CD8-positive, alpha-beta memory T cell (primary cell): ENCODE measurements at places on chromosomes 16 and 17. TPM values are rescaled to one million over a fixed set of nuclear protein-coding genes. Genes with fewer than 3 reads are reported as not detected.

- DNase-seq, result no peak
- no peaks in the 10 kb centered on the region for H3K27me3 ChIP-seq
- peak overlapping the region; percentile 2 for H3K27ac ChIP-seq
- no peak overlapping the region for H3K4me3 ChIP-seq
- no peaks in the 10 kb centered on the region for H3K36me3 ChIP-seq
Observed at GRCh38 chr16:11133344-11133943, 122.6 kb downstream of the SOCS1 start.

DNA sequence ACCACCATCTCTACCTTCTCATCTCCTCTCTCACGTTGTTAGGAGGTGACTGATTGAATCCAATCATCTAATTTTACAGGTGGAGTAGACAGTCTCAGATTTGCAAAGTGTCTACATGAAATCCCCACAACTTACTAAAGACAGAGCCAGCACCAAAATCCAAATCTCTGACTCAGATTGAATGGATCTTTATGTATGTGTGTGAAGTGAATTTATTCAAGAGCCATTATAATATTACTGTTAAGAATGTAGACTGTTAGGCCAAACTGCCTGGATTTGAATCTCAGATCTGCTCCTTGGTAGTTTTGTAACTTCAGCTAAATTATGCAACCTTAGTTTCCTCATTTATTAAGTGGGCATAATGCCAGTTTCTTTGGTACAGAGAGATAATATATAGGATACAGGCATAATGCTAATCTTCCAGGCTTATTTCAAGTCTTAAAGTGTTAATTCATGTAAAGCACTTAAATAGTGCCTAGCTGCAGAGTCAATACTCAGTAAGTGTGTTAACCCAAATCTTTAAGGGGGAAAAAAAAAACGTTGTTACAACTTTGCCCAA lies 12.7 kb downstream of the CNEP1R1 start:
- DNase-seq, result no peak
- H3K36me3 ChIP-seq, result peaks cover 15% of the 10 kb centered on the region
- no peaks in the 10 kb centered on the region for H3K4me1 ChIP-seq
- H3K27ac ChIP-seq, result no peak overlapping the region

The CCDC154 gene
- total RNA-seq, result 2.8 TPM

DNA sequence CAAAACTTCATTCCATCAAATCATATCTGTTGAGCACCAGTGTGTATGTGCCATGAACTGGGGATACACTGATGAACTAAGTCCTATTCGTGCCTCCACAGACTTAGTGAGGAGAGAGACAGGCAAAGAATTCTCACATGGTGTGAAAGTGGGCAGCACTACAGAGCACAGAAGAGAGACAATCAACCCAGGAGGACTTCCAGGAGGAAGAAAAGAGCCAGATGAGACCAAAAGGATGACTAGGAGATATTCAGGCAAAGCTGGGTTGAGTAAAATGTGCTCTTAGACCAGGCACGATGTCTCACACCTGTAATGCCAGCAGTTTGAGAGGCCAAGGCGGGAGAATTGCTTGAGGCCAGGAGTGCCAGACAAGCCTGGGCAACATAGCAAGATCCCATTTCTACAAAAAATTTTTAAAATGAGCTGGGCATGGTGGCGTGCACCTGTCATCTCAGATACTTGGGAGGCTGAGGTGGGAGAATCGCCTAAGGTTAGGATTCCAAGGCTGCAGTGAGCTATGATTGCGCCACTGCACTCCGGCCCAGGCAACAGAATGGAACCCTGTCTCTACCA lies 30.2 kb upstream of the TNRC6A start:
- no peak overlapping the region for H3K27ac ChIP-seq
- H3K27me3 ChIP-seq, result no peaks in the 10 kb centered on the region
- H3K4me3 ChIP-seq, result no peak overlapping the region
- H3K4me1 ChIP-seq, result no peaks in the 10 kb centered on the region

The TVP23C gene
- 6.9 TPM for total RNA-seq

The KRT33B gene
- not detected for total RNA-seq

DNA sequence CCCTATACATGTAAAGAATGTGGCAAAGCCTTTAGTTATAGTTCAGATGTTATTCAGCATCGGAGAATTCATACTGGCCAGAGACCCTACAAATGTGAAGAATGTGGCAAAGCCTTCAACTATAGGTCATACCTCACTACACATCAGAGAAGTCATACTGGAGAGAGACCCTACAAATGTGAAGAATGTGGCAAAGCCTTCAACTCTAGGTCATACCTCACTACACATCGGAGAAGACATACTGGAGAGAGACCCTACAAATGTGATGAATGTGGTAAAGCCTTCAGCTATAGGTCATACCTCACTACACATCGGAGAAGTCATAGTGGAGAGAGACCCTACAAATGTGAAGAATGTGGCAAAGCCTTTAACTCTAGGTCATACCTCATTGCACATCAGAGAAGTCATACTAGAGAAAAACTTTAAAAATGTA lies 42.5 kb downstream of the ZNF267 start:
- H3K4me1 ChIP-seq, result no peaks in the 10 kb centered on the region
- H3K27ac ChIP-seq, result no peak overlapping the region
- DNase-seq, result no peak
- H3K36me3 ChIP-seq, result peaks cover 44% of the 10 kb centered on the region
- no peak overlapping the region for H3K4me3 ChIP-seq

DNA sequence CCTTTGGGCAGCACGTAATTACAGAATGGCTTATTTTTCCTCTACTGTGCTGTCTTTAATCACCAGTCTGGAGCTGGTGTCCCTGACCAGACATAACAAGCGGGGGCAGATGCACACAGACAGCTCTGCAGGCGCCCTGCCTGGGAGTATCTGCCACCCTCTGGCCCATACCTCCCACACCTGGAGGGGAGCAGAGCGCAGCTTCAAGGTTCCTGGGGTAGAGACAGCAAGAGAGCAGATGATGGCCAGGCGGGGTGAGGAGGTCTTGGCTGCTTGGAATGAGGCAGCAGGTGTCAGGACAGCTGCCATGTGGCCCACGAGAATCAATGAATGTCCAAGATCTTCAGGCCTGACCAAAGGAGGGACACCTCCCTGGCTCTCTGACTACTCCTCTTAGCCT lies 23.8 kb downstream of the TMEM94 start:
- H3K4me3 ChIP-seq, result no peak overlapping the region
- H3K4me1 ChIP-seq, result no peaks in the 10 kb centered on the region
- H3K27me3 ChIP-seq, result no peaks in the 10 kb centered on the region
- DNase-seq, result no peak
- no peak overlapping the region for H3K27ac ChIP-seq
- no peaks in the 10 kb centered on the region for H3K36me3 ChIP-seq

DNA sequence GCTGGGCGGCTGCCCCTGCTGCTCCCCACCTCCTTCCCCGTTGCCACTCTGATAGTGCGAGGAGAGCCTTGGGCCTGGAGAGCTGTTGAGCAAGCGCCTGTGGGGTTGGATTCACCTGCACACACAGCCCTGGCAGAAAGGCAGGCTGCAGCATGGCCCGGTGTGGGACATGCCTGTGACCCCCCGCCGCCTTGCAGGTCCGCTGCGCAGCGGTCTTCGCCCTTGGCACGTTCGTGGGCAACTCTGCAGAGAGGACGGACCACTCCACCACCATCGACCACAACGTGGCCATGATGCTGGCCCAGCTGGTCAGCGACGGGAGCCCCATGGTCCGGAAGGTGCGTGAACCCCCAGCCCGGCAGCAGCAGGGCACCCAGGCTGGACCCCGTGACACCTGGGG lies 106.8 kb upstream of the CHMP6 start:
- no peak overlapping the region for H3K27ac ChIP-seq
- H3K27me3 ChIP-seq, result no peaks in the 10 kb centered on the region

- peaks cover 3% of the 10 kb centered on the region for H3K27me3 ChIP-seq
- no peak overlapping the region for H3K4me3 ChIP-seq
- H3K4me1 ChIP-seq, result no peaks in the 10 kb centered on the region
- no peak for DNase-seq
- H3K27ac ChIP-seq, result no peak overlapping the region
- no peaks in the 10 kb centered on the region for H3K36me3 ChIP-seq
Observed at GRCh38 chr17:74520016-74520434, 11.2 kb downstream of the CD300LB start.

GRCh38 chr17:75776386-75777295 lies 8.0 kb upstream of the UNK start:
- no peaks in the 10 kb centered on the region for H3K27me3 ChIP-seq
- H3K4me1 ChIP-seq, result peaks cover 20% of the 10 kb centered on the region
- no peak for DNase-seq
- peaks cover 21% of the 10 kb centered on the region for H3K36me3 ChIP-seq
- peak overlapping the region; percentile 86 for H3K4me3 ChIP-seq
- H3K27ac ChIP-seq, result peak overlapping the region; percentile 0

DNA sequence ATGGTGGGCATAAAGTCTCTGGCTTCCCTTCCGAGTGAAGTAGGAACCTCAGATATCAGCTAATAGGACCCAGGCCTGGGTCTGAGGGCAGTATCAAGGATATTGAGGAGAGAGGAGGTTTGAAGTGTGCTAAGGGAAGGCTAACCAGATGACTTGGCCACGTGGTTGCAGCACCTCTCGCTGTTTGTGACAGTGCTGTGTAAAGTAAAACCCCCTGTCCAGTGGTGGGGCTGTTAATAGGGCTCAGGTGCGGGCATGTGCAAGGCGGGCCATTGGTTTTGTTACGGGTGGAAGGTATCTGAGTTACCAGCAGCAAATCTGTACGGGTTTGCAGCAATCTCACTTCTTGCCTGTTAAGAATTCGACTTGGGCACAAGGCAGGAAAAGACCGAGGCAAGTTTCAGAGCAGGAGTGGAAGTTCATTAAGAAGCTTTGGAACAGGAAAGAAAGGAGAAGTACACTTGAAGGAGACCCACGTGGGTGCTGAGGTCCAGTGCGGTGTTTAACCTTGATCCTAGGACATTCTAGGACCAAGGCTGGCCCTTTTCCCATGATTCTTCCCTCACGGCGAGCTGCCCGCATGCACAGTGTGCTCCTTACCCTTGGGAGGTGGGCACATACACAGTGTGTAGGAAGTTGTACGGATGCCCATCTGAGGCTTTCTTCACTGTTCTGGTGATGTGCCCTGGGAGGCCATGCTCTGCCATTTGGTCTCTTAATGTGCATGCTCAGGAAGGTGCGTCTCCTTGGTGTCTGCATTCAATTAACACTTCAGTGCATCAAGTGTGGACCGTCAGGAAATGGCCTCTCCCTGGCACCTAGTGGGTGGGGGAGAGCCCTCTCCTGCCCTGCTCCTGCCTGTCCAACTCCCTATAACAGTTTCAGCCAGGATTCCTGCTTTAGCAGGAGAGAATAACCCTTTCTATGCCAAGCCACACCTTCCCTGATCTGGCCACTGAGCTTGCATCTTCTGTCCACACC lies 20.3 kb downstream of the SGF29 start:
- no peaks in the 10 kb centered on the region for H3K36me3 ChIP-seq
- no peak overlapping the region for H3K4me3 ChIP-seq

The PRCD gene
- 0.38 TPM for total RNA-seq

DNA sequence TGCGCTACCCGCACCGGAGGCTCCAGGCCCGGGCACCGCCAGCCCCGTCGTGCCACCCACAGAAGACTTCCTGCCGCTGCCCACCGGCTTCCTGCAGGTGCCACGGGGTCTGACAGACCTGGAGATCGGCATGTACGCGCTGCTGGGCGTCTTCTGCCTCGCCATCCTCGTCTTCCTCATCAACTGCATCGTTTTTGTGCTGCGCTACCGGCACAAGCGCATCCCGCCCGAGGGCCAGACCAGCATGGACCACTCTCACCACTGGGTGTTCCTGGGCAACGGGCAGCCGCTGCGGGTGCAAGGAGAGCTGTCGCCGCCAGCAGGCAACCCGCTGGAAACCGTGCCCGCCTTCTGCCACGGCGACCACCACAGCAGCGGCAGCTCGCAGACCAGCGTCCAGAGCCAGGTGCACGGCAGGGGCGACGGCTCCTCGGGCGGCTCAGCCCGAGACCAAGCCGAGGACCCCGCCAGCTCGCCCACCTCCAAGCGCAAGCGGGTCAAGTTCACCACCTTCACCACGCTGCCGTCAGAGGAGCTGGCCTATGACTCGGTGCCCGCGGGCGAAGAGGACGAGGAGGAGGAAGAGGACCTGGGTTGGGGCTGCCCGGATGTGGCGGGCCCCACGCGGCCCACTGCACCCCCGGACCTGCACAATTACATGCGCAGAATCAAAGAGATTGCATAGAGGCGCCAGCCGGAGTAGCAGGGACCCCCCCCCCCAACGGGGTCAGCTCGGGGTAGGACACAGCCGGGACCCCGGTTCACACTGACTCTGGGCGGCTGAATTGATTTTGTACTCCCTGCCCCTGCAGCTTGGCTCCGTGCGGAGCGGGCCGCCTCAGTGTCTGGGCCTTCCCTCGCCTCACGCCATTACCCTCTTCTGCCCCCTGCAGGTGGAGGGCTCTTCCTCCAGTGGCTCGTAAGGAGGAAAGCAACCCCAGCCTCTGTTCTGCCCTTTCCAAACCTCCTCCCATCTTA lies 58.5 kb downstream of the TMEM132E start:
- H3K36me3 ChIP-seq, result no peaks in the 10 kb centered on the region
- peaks cover 9% of the 10 kb centered on the region for H3K4me1 ChIP-seq
- peak; percentile 71 for DNase-seq
- H3K4me3 ChIP-seq, result peak overlapping the region; percentile 69

The LRRC37A gene
- 2.4 TPM for total RNA-seq

The RNU2-1 gene
- total RNA-seq, result 2,936 TPM

The TBC1D3E gene
- 0.24 TPM for total RNA-seq

DNA sequence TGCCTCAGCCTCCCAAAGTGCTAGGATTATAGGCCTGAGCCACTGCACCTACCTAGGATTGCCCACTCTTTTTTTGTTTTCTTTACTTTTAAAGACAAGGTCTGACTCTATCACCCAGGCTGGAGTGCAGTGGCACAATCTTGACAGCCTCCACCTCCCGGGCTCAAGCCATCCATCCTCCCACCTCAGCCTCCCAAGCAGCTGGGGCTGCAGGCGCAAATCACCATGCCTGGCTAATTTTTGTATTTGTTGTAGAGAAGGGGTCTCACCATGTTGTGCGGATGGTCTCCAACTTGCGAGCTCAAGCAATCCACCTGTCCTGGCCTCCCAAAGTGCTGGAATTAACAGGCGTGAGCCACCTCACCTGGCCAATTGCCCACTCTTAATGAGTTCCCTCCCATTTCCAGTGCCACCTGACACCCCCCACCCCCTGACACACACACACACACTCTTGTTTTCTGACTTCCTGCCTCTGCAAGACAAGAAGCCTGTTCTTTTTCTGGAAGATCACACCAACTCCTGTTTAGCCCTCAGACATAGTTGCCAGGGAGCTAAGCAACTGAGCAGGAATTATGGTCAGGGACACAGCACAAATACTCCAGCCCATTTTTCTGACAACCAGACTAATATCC lies 2.6 kb downstream of the OVCA2 start:
- no peak overlapping the region for H3K27ac ChIP-seq
- H3K27me3 ChIP-seq, result no peaks in the 10 kb centered on the region
- no peak overlapping the region for H3K4me3 ChIP-seq
- H3K4me1 ChIP-seq, result peaks cover 29% of the 10 kb centered on the region

GRCh38 chr16:23484510-23485256 lies 25.6 kb downstream of the GGA2 start:
- H3K27ac ChIP-seq, result no peak overlapping the region
- H3K36me3 ChIP-seq, result peaks cover 56% of the 10 kb centered on the region
- H3K27me3 ChIP-seq, result no peaks in the 10 kb centered on the region
- peaks cover 13% of the 10 kb centered on the region for H3K4me1 ChIP-seq
- H3K4me3 ChIP-seq, result no peak overlapping the region
- DNase-seq, result no peak
